ENCODE measurements at places on chromosomes 7 and 10. TPM values are rescaled to one million over a fixed set of nuclear protein-coding genes. Genes with fewer than 3 reads are reported as not detected.
A peak's percentile ranks its signal among the peaks of the same experiment; 100 is the strongest.

The AKR1C4 gene
- not detected for total RNA-seq

The STEAP4 gene
- total RNA-seq = not detected

- peak; percentile 10 for DNase-seq
These were observed 214.4 kb downstream of the CREB5 start for GRCh38 chr7:28626624-28627262.

DNA sequence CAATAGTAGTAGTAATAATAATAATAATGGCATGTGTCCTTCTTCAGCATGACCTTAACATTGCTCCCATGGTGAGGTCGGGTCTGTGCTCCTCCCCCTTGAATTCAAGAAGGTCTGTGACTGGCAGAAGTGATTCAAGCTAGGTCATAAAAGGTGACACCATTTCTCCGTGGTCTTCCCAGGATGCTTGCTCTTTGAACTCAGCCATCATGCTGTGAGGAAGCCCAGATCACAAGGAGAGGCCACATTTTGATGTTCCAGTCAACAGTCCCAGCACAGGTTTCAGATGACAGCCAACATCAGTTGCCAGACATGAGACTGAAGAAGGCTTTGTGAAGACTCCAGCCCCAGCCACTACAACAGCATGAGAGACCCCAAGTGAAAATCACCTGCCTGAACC lies 83.9 kb downstream of the SEPTIN14 start:
- DNase-seq = no peak

DNA sequence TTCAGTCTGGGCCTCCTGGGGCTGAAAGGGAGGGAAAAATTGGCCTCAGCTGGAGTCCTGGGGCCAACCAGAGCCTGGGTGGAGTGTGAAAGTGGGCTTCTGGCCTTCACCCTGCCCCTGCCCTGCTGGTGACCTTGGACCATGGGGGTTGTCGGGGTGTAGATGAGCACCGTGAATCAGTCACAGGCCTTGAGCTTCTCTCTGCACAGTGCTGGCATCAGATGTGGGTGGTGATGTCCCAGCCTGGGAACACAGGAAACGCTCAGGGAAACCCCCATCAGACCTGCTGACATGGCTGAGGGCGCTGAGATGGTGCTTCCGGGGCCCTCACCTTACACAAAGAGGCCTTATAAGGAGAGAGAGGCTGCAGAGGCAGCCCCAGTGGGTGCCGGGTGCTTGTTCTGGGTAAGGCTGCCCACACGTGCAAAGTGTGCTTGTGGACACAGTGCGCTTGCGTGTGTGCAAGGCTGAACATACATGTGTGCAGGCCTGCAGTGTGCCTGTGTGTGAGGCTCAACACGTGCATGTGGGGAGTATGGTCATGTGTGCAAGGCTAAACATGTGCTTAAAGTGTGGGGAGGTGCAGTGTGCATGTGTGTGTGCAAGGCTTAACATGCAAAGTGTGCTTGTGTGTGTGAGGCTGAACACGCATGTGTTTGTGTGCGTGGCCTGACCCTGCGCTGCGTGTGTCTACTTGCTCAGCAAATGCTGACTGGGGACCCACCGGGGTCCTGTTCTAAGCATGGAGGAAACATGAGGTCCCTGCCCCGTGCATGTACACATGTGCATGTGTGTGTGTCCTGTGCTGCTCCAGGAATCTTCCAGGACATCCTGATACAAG lies 6.5 kb downstream of the ARPC1B start:
- DNase-seq = peak; percentile 85

The ATP5F1C gene
- total RNA-seq = 287 TPM

The APBB1IP gene
- total RNA-seq = 49.7 TPM

- no peak for DNase-seq
These were observed 8.5 kb downstream of the CALML3 start for GRCh38 chr10:5533098-5533731.

- no peak for DNase-seq
These were observed 1190.9 kb downstream of the TYW1 start for GRCh38 chr7:68187532-68187931.

The CDC14C gene
- not detected for total RNA-seq
